ENCODE measurements at places on chromosomes 12 and 14.

GRCh38 chr12:56337753-56338251, 882 bp upstream of the IL23A start:
- DNase-seq = no peak

GRCh38 chr12:4796216-4796615, 76.0 kb downstream of the GALNT8 start:
- no peak for DNase-seq

DNA sequence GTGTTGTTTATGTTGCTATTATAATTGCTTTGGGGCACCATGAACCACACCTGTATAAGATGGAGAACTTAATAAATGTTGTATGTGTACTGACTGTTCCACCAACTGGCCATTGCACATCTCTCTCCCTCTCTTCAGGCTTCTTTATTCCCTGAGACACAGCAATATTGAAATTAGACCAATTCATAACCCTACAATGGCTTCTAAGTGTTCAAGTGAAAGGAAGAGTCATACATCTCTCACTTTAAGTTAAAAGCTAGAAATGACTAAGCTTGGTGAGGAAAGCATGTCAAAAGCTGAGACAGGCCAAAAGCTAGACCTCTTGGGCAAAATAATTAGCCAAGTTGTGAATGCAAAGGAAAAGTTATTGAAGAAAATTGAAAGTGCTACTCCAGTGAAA, 373.3 kb downstream of the RGS6 start:
- DNase-seq = no peak

- DNase-seq = no peak
Observed at GRCh38 chr14:30584058-30584630, 25.2 kb downstream of the G2E3 start.

- DNase-seq = no peak
Observed at GRCh38 chr12:71045781-71046180, 112.0 kb downstream of the TSPAN8 start.

DNA sequence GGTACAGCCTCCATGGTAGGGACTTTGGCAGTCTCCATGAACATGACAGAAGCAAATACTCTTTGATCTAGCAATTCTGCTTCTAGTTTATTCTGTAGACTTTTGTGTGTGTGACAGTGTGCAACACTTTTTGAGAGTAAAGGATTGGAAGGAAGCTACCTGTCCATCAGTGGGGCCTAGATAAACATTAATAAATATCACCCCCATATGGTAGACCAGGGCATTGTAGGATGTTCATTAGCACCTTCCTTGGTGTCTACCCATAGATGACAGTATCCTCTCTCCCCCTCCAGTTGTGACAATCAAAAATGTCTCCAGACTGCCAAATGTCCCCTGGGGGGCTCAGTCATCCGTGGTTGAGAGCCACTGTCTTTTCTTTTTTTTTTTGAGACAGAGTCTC, 10.8 kb downstream of the SNRNP35 start:
- DNase-seq = peak; percentile 66

- no peak for DNase-seq
Observed at GRCh38 chr14:105102893-105103292, 37.7 kb upstream of the GPR132 start.

GRCh38 chr12:49345825-49346658, 646 bp upstream of the DNAJC22 start:
- DNase-seq = no peak

DNA sequence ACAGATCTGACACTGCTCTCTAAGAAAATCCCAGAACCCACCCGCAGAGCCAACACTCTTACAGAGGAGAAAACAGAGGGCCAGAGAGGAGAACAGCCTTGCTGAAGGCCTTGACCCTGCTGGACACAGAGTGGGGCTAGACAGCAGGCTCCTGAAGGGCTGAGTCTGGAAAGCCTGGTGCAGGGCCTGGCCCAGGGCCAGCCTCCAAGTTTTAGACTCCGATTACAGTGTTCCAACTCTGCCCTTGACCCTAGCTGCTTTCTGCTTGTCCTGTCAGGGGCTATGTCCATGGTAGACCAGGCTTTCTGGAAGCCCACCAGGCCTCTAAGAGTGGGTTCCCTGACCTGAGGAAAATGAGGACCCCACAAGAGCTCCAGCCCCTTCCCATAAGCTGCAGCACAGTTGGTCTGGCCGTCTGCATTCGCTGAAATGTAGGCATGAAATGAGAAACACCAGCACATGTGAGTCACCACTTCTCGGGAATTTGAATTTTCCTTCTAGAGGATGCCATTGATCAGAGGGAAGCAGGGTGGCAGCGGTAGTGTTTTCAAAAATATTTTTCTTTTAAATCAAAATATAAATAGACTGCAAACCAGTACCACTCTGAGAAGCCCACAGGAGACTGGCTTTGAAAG, 154.4 kb downstream of the CALM1 start:
- DNase-seq = no peak

DNA sequence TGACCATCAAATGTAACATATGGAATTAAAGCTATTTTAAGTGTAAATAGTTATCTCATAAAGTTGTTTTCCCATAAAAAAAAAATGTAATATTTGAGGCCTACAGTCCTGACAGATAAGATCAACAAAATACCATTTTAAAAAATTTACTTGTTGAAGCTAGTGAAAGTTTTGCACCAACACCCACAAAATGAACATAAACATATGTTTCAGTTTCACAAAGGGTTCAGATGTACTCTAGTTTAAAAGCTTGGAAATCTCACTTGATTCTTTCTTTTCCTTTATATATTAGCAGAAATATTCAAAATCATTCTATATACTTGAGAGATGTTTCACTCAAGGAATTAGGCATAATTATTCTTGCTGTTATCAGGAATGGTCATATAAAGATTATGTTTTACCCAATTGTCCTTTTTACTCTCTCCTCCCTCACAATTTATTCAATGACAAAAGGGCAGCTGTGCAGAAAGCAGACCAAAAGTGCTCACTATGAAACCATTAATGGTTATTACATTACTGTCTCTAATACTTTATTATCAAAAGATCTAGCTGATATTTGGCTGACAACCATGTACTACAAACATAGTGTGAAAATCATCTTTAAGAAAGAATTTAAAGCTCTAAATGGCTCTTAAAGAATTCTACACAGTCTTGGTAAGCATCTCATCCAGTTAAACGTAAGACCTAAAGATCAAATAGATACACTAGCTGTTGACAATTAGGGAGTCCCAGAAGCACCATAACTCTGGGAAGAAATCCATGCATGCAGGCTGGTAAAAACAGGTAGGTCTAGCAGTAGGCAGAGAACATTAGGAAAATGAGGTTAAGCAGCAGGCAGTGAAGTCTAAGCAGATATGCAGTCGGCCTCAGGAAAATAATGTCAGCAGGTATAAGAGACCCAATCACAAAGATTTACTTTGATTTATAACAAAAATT, 28.8 kb downstream of the KIF21A start:
- no peak for DNase-seq

GRCh38 chr12:106131676-106132075, 7.1 kb downstream of the NUAK1 start:
- no peak for DNase-seq

DNA sequence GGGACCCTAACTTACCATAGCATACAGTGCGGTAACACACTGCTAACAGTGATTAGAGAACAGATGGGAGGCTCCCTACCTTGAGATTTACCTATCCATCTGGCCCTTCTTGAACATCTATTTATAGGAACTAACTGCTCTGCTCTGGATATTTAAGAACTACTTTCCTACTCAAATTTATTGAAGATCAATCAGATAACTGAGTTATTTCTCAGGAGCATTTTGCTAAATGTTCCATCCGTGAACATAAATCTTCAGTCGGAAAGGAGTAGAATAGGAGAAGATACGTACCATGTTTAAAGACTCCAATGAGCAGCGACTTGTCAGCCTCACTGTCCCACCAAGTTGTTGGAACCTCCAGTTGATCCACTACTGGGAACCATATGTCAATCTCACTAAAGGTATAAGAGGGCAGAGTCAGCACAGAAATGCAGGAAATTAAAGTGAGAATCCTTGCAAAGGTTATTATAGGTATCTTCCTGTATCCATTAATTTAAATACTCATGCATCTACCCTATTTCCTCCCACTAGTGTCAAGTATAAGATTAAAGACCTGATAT, 15.6 kb upstream of the SUPT16H start:
- DNase-seq = no peak

- DNase-seq = no peak
Observed at GRCh38 chr12:6539707-6540134, 5.4 kb downstream of the GAPDH start.

GRCh38 chr14:60242429-60242828, 6.6 kb upstream of the PPM1A start:
- DNase-seq = no peak

GRCh38 chr14:68563251-68564131, 229.4 kb downstream of the ZFP36L1 start:
- DNase-seq = no peak

Measured in GM13977 (cell line).